ENCODE measurements at places on chromosomes 16 and 17.

- DNase-seq = no peak
Measured at GRCh38 chr17:1159431-1160180, 20.2 kb downstream of the ABR start.

GRCh38 chr16:72664056-72664508, 383.8 kb downstream of the ZFHX3 start:
- DNase-seq = no peak

DNA sequence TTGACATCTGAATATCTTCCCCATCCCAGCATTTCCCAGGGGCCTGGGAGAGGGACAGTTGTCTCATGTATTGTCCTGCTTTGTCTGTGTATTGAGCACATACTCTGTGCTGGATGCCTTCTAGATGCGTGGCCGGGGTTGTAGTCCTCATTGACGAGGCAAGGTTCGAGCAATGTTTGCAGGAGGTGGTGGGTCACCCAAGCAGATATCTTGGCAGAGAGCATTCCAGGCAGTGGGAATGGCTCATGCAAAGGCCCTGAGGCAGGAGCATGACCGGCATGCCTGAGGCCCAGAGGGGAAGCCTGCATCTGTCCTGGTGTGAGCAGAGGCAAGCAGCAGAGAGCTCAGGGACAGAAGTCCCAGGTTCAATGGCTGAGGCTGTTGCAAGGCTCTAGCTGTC, 17.5 kb downstream of the KRT33A start:
- no peak for DNase-seq

- no peak for DNase-seq
Measured at GRCh38 chr17:6608321-6608720, 32.2 kb downstream of the KIAA0753 start.

- no peak for DNase-seq
Measured at GRCh38 chr16:83602761-83603722, 204.7 kb upstream of the HSBP1 start.

GRCh38 chr16:19913340-19913645, 28.6 kb upstream of the GPRC5B start:
- DNase-seq = no peak

- DNase-seq = no peak
Measured at GRCh38 chr16:52929478-52930400, 123.0 kb downstream of the CHD9NB start.
